GM19239 (cell line): ENCODE measurements at places on chromosomes 1 and 21.

- no peak for DNase-seq
These were observed 294.8 kb downstream of the PTPRC start for GRCh38 chr1:198933515-198934222.

GRCh38 chr1:62625415-62625814 is 28.1 kb downstream of the ANGPTL3 start:
- DNase-seq = no peak

GRCh38 chr1:102097451-102097850 is 100.7 kb upstream of the OLFM3 start:
- no peak for DNase-seq

GRCh38 chr1:62918700-62919099 is 134.8 kb downstream of the ATG4C start:
- DNase-seq = no peak

- no peak for DNase-seq
These were observed 667.3 kb downstream of the PTPRU start for GRCh38 chr1:29903548-29904166.

DNA sequence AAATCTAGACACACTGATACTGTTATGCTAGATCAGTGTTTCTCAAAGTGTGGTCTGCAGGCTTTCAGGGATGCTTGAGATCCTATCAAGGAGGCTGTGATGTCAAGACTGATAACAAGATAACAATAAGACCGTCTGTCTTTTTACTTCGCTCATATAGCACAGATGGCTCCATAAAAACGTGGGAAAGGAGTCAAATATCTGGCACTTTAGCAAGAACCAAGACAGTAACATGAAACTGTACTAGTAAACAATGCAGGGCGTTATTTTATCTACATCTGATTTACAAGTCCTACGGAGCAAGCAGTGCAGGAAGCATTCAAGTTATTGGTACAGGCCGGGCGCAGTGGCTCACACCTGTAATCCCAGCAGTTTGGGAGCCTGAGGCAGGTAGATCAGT is 3.6 kb upstream of the SPRR3 start:
- DNase-seq = no peak

DNA sequence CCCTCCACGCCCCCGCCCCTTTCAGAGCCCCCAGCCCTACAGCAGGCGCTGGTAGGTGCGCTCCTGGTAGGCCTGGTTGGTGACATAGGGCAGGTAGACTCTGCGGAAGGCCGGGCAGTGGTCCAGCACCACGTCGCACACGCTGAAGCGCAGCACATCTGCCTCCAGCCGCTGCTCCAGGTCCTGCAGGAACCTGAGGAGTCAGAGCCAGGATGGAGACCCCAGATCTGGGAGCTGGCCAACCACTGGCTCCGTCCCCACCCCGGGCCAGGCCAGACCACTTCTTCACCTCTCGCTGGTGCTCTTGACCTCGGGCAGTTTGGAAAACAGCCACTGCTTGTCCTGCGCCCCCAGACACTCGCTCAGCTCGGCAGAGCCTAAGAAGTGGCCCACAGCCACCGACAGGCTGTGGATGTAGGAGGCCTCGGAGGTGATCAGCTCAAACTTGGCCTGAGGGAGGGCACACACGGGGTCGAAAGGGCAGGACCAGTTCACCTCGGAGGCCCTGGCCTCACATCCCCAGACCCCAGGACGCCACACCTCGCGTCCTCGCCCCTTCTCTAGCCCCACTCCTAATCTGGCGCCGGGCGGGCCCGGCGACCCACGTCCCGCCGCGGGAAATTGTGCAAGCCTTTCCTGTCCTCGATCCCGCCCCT is 6.4 kb downstream of the ARHGEF19 start:
- no peak for DNase-seq

DNA sequence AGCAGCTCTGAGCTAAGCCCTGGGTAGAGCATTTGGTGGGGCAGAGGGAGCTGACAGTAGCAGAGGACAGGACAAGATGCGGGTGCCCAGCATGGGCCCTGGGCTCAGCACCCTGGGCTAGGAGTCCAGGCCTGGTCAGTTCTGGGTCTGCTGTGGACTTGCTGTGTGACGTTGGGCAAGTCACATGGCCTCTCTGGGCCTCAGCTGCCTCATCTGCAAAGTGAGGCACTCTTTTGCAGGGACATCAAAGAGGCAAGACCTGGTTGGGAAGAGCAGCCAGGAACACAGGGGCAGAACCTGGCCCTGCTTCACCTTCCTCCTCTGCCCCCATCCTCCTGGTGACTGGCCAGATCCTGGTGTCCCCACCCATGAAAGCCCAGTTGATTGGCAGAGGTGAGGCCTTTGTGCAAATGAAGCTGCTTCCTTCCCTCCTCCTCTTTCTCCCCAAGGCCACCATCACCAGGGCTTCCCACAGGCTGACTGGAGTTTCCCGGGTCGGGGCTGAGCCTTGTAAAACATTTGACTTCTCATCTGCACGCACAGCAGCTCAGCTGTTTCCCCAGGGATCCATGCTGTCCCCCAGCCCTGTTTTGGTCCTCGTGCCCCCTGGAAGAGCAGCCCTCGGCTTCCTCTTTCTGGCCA is 350.5 kb downstream of the MATN1 start:
- no peak for DNase-seq

GRCh38 chr1:210384625-210385024 is 55.9 kb downstream of the HHAT start:
- DNase-seq = no peak

GRCh38 chr1:198560161-198560560 is 19.7 kb upstream of the ATP6V1G3 start:
- DNase-seq = no peak

DNA sequence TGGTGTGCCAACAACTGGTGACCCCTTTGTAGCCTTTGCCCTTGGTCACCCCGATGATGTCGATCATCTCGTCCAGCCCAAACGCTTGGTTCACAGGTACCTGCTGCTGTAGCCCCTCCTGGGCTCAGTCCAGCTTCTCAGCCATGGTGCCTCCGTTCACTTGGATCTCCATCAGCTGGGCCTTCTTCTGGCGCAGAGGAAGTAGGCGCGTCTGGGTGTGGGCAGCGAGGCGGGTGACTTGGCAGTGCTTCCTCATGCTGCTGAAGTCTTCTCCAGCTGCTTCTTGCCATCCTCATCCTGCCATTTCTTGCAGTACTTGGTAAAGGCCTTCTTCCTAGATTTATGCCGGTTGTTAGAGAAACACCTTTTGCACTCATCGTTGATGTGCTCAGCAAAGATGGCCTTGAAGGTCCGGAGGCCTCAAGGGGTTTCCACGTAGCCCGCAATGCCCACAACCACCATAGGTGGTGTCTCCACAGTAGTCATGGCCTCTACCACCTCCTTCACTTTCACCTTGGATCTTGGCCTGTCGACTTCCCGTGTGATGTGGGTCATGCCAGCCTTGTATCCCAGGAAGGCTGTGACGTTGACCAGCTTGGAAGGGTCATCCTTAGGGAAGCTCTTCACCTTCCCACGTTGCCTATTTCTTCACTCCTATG is 13.0 kb downstream of the DOP1B start:
- no peak for DNase-seq

- DNase-seq = no peak
These were observed 11.0 kb downstream of the GSTM5 start for GRCh38 chr1:109722908-109723691.

- no peak for DNase-seq
These were observed 2.8 kb downstream of the RGS8 start for GRCh38 chr1:182681568-182681912.

DNA sequence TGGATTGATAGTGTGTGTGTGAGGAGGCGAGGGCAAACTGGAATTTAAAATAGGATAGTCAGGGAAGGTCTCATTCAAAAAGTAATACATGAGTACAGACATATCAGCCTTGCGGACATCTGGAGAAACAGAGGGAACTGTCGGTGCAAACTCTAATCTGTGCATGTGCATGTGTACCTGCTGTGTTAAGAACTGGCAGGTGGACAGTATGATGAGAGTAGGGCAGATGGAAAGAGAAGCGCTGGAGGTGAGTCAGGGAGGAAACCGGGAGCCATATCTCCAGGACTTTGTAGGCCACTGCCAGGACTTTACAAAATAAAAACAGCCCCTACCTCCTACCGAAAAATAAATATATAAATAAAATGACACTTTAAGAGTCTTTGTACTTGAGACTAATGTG is 31.3 kb upstream of the MYBPHL start:
- DNase-seq = no peak

- DNase-seq = no peak
These were observed 92.6 kb downstream of the ZNF281 start for GRCh38 chr1:200317236-200317635.

GRCh38 chr21:17454315-17455027 is 58.4 kb upstream of the CXADR start:
- no peak for DNase-seq

GRCh38 chr1:112058815-112059450 is 69.5 kb upstream of the KCND3 start:
- no peak for DNase-seq

DNA sequence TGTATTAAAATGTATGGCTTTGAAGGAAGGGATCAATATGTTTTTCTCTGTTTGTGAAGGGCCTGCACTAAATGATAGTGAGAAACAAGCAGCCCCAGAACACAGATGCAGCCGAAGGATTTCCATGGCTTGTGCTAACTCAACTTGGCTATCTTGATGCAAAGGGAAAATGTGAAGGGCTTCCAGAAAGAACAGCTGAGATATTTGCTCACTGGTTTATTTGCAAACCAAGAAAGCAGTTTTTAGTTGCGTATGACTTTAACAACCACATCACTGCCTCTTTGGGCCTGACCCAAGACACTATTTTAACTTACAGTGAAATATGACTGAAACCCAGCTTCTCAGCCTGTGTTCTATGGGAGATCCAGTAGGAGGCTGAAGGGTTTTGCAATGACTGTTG is 369.9 kb downstream of the SETD4 start:
- DNase-seq = no peak

DNA sequence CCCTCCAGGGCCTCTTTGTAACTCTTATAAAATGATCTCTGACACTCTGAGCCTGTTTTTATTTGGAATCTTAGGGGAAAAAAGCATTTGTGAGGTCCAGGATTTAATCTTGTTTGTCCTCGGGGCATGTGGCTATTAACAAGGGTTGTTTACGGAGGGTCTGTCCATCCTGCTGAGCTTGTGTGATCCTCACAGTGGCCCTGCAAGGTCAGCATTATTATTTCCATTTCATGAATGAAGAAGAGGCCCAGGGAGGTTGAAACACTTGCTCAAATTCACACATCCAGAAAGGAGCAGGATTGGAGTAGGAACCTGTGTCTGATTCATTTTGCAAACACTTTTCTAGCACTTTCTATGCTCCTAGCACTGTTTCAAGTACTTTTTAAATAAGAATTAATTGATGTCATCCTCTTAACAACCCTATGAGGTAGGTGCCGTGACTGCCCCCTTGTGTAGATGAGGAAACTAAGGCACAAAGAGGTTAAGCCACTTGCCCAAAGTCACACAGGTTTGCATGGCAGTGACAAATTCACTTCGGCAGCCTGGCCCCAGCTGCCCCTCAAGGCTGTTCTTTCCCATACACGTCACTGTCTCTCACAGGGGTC is 178.9 kb downstream of the MIS18A start:
- no peak for DNase-seq

DNA sequence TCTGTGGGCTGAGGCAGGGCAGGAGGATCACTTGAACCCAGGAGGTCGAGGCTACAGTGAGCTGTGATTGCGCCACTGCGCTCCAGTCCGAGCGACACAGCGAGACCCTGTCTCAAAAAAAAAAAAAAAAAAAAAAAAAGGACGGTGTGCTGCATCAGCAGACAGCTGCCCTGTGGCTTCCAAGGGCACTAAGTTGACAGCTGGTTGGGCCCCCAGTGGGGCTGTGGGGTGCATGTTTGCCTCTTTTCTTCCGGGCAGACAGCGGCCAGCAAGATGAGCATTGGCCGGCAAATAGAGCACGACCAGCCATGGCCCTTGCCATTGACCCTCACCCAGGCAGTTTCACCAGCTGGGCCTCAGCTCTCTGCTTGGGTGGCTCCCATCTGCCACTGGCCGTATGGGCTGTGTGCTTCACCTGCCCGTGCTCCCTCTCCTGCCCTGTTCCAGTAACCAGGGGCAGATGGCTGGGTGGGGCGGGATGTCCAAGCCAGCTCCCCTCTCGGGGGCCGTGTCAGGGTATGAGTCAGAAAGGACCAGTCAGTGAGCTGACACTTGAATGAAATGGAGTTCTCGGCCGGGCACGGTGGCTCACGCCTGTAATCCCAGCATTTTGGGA is 12.3 kb upstream of the SLC25A34 start:
- DNase-seq = no peak

- DNase-seq = no peak
These were observed 44.9 kb upstream of the IL12RB2 start for GRCh38 chr1:67262735-67263134.

DNA sequence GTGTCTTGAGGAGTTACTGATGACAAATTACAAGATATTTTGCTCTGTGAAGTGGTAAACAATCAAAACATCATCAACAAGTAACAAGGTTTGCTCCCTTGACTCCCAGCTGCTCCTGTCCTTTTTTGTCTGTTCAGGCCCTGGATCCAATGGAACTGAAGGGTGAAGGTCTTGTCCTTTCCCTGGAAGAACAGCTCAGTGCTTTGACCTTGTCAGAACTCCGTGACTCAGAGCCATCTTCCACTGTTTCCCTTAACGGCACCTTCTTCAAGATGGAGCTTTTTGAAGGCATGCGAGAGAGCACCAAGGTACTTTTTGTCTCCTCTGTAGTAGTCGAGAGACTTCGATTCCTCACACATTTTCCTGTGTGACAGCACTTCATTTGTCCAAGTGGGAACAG is 29.0 kb downstream of the TRIM45 start:
- DNase-seq = no peak

DNA sequence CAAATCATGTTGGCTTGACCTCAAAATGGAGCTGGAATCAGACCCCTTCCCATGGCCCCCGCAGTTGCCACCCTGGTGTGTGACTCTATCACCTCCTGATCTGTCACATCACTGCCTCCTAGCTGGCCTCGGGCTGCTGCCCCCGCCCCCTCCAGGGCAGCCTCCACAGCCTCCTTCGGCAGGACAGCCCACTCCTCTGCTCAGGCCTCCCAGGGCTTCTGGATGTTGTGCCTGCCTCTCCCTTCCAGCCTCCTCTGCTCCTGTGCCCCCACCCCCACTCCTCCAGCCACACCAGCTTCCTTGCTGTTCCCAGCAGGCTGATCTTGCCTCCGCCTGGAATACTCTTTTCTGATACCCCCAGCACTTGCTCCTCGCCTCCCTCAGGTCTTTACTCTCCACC is 134.4 kb upstream of the EDN2 start:
- DNase-seq = no peak

DNA sequence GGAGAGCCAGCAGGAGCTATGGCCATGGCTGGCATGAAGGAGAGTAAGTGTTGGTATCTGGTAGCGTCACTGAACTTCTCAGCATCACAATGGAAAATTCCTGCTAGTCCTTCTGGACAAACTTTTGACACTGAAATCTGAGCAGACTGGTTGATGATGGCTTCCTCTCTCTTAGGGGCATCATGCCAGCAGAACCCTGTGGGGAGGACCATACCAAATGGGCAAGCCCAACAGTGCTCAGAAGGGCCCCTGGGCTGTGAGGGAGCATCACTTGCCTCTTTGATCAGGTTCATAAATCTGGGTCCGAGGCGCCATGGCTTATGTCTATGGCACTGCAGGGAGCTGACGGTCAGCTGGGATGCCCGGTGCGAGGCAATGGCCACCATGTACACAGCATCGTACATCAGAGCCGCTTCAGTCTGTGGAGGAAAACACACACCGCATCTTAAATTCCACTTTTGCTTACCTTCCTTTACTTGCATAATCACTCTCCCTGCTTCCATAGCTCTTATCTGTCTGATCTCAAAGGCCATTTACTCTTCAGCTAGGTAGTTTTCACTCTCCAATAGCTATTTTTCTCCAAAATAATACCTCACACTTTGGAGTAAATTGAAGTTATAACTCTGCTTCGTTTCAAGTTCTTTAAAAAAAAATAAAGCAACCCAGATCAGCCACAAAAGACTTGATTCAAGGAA is 297.1 kb downstream of the GRIK1 start:
- DNase-seq = no peak
